Ovary (tissue), 10 donors: ENCODE measurements at places on chromosomes 7 and 10. TPM values are rescaled to one million over a fixed set of nuclear protein-coding genes. Genes with fewer than 3 reads are reported as not detected.

DNA sequence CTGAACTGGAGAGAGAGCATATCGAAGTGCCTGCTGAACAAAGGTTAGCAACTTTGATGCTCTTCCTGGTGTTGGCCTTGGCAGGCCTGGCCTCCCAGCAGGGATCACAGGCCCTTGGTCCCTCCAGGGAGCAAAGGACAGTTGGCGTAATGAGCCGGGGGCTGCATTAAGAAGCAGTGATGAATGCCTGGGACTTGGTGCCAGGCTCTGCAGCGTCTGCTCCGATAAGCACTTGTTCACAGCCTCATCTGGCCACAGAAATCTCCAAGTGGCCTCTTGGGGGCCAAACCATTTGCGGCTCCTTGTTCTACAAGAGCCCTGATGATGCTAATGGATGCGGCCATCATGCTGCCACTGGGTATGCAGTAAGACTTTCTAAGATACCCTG lies 31.8 kb downstream of the CRHR2 start:
- no peak for DNase-seq

DNA sequence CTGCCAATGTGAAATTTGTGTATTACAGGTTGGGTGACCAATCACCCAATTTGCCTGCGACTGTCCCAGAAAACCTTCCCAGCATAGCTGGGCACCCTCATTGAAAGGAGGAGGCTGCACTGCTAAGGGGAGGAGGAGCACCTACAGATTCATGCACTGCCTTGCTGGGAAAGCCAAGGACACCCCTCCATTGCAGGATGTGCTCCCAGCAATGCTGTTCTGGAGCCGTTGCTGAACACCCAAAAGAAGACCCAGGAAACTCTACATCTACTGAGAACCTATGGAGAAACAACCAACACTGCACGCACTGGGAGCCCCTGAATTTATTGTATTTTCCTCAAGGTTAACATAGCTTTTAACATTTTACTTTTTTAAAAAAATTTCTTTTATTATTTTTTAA lies 238.2 kb upstream of the GRB10 start:
- no peak for DNase-seq

GRCh38 chr10:63294781-63295180 lies 161.7 kb downstream of the NRBF2 start:
- DNase-seq: no peak

- DNase-seq: no peak
These were observed 12.7 kb upstream of the MACC1 start for GRCh38 chr7:20229646-20230500.

Gene TMEM196
- total RNA-seq: not detected

Gene TLL2
- 0.12 TPM for total RNA-seq

Gene RNF148
- 0.35 TPM for total RNA-seq
